ENCODE measurements at places on chromosomes 6 and 20.

DNA sequence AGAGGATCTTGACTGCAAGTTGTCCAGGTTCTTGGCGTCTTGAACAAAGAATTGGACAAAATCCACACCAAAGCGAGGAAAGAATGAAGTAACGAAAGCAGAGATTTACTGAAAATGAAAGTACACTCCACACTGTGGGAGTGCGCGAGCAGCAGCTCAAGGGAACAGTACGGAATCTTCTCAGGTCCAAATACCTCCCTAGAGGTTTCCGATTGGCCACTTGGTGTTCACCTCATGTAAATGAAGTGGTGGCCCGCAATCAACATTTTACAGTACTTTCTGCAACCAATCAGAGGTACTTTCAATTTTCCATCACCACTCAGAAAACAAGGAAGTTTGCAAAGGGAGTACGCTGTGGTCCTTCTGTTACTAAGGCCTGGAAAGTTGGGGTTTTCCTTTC lies 122.4 kb downstream of the PTPRK start:
- DNase-seq: peak; percentile 86

GRCh38 chr6:123759472-123759871 lies 44.2 kb upstream of the NKAIN2 start:
- DNase-seq: no peak

DNA sequence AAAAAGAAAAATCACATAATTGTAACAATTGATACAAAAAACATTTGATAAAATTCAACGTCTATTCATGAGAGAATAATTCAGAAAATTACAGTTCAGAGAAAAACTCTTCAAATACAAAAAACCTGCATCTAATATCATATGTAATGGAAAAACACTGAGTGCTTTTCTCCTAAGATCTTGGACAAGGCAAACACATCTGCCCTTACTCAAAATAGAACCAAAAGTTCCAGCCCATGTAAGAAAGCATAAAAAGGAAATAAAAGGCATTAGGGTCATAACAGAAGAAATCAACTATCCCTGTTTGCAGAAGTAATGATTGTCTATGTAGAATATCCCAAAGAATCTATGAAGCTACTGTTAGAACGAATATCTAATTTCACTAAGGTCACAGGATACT lies 721.4 kb downstream of the RFPL4B start:
- no peak for DNase-seq

DNA sequence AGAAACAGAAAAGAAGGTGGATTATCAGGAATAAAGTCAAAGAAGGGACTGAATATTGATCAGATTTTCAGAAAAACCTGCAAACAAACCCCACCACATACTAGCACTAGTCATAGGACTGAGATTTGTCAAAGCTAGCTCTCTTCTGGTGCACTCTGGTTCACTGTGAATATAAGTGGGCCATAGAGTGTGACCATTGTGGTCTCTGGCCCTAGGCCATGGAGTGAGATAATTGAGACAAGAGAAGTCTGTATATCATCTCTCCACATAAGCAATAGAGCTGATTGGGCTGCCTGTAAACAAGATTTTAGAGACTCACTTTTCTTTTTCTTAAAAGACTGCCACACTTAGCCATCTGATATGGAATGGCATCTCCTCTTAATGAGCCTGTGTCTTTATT lies 247.2 kb downstream of the LAMA2 start:
- no peak for DNase-seq

- DNase-seq: no peak
Observed at GRCh38 chr6:81901551-81901966, 149.1 kb upstream of the TENT5A start.

GRCh38 chr6:52734072-52734471 lies 29.2 kb downstream of the GSTA2 start:
- DNase-seq: no peak

DNA sequence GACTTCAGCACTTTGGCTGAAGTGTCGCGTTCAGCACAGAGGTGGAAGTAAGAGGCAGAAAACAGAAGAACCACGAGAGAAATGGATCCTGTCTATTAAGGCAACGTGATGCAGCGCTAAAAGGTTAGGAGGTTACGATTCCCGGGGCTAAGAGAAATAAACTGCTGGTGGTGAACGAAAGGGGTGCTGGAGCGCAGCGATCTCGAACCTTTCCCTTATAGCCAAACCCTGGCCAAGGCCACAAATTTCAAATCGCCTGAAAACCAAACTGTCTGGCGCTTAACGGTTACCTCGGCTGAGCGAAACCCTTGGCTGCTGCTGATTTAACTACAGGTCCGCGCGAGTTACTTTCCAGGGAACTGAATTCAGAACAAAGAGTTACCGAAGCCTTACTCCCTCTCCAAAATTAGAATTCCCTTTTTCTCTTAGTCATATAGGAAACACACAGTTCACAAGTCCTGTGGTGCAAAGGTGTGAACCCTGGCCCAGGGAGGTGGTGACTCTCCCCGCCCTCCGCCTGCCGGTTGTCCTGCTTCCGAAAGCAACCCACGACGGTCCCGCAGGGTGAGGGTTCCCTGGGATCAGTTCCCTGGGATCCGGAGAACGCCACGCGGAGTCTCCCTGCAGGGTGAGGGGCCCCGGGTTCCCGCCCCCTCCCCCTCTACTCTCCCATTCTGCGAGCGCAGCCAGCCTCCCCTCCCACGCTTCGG lies 1.3 kb upstream of the SLC35D3 start:
- DNase-seq: peak; percentile 39

DNA sequence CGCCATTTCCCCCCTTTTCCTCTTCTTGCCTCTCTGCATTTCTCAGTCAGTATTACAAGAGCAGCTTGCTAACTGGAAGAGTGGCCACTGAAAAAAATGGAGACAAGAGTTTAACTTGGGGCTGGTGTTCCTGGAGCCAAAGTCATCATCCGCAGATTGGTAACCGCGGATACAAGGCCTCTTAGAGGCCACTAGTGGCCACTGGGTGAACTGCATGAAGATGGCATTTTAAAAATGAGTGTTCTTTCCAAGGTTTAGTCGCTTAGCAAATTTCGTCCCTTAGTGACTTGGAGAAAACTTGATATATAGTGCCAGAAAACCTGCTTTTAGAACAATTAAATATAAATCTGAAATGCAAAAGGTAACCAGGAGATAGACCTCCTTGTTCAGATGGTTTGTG lies 4.8 kb downstream of the F13A1 start:
- DNase-seq: peak; percentile 9
